ENCODE measurements at places on chromosomes 5 and 9.

DNA sequence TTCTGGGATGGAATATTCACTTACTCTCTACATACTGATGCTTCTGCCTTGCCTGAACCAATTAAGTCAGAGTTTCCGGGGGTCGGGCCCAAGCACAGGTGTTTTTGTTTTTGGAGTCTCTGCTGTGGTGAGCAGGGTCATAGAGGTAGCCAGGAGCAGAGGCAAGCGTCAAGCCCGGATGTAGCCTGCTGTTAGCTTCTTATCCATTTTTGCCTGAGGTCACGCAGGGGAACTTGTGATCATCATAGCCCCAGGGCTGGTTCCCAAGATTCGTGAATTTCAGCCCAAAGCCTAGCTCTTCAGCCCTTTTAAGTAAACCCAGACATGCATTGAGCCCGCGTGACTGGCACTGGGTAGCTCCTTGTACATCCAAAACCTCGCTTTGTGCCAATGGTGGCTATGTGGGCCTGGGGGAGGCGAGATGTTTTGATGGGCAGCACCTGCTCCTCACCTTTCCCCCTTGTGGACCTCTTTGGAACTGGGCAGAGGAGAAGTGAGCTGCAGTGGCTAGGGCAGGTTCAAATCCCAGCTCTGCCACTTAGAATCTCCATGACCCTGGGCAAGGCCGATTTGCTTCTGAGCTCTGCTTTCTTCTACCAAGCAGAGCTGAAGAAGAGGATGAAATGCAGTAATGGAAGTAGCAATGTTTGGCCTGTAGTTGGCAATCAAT, 33.7 kb downstream of the FGF18 start:
- no peak for DNase-seq

DNA sequence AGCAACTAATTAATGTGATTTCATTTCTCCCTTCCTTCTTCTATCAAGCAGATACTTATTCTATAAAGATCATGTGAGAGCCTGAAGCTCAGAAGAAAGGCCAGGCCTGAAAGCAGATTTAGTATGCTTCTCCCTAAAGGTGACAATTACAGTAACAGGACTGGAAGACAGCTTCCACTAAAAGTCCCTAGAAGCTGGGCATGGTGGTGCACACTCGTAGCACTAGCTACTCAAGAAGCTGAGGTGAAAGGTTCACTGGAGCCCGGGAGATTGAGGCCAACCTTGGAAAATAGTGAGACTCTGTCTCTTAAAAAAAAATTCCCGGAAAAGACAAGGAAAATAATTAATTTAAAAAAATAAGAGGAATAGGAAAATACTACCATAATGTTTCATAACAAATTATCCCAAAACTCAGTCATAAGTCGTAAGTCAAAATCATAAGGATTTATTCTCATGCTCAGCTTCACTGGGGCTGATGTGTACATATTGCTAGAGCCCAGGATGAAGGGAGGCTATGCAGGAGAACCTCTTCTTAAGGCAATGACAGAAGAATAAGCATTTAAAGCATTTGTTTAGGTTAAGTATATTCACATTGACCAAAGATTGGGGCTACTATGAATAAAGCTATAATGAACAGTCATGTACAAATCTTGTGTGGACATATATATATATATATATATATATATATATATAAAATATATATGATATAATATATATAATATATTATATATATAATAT, 210.8 kb upstream of the SMARCA2 start:
- DNase-seq = no peak

DNA sequence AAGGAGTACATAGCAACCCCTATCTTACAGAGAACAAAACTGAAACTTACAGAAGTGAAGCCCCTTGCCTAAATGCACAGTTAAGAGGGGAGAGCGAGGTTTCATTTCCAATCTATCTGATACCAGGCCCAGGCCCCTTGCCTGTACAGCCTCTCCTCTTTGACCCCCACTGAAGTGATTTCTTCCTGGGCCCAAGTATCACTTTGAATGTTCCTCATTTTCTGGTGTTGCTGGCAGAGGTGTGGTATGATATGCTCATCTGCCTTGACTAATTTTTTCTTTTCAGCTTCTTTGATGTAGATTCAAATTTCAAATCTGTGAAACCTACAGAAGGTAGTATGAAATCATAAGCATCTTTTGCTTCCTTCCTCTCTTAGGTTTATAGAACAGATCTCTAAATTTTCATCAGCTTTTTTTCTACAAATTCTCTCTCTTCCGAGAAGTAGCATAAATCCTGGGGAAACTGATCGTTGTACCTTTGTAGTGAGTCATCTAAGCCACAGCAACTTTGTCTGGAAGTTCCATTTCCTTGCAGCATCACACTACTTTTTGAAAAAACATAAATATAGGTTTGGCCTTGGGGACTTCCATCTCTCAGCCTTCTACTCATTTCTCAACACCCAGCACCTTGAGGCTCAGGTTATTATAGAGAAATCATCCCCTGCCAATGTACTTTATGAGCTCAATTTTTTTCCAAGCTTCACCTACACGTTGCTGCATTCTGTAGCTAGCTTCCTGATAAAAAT, 402.4 kb upstream of the PTGER4 start:
- no peak for DNase-seq

DNA sequence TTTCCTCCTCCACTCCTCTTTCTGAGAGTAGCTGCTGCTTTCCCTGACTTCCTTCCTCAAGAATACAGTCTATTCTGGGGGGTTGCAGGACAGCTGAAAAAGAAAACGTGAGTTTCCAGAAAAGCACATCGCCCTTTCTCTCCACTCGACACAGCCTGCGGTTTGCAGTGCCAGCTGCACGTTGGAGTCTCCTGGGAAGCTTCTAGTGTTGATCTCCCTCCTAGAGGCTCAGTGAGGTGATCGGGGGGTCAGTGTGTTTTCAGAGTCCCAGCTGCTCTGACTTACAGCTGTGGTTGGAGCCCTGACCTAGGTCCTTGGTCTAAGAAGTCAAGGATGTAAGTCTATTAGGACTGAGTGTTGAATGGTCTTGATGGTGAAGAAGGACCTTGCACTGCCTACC, 25.0 kb upstream of the SUSD3 start:
- DNase-seq = no peak

DNA sequence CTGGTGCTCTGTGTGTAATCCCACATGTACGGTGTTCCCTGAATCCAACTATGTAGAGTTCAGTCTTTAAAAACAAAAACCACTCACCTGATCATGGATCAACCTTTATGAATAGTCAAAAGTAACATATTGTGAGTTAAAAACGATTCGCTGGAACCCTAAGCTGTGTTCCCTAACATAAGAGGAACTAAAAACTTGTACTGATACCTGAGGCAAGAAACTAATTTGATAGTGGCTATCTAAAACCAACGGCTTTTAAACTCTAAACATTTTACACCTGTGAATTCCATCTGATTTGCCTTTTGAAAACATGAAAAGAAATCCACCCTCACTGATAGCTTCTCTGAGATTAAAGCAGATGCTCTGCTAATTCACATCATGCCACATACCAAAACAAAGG, 101.5 kb downstream of the DEPDC1B start:
- no peak for DNase-seq

GRCh38 chr9:76729116-76729515, 35.1 kb upstream of the PCA3 start:
- DNase-seq = no peak

- DNase-seq = no peak
Measured at GRCh38 chr5:51203598-51203997, 179.7 kb upstream of the ISL1 start.

DNA sequence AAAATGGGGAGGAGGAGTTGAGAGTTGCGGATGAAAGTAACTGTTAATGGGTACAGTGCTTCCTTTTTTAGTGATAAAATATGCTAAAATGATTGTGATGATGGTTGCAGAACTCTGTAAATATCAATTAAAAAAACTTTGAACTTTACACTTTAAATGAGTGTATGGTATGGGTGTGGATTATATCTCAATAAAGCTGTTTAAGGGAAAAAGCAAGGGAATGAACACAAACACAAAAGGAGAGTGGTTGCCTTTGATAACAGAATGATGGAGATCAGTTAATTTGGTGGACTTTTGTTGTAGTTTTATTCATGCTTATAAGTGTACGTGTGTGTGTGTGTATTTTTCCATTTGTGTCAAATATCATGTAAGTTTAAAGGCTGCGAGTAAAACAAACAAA, 186.1 kb downstream of the ZNF608 start:
- DNase-seq = no peak

DNA sequence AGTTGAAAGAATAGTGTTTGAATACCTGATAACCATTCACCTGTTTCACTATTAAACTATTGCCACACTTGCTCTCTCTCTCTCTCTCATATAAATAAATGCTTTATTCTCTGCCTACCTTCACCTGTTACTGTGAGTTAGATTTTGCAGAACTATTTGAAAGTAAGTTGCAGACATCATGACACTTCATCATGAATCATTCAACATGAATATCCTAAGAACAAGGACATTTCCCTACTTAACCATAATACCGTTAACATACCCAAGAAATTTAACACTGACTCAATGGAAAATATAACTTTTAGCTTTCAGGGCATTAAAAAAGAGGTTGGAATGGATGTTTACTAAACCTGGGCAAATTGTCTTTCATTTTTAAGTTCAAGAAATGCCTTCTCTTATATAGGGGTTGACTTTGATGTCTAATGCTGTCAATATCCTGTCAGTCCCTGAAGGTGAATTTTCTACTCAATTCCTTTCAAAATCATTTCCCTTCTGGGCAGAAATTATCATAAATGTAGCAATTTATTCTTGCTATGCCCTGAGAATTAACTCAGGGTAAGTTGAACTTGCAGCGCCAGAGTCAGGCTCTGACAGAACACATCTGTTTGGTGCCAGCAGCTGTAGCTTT, 582.6 kb upstream of the TLE4 start:
- DNase-seq = no peak
